Stimulated activated CD8-positive, alpha-beta memory T cell treated with anti-CD3 and anti-CD28 coated beads, Interleukin-4, amount 100 ng/mL, for 24 hours (primary cell): ENCODE measurements at places on chromosomes 1 and 21.

DNA sequence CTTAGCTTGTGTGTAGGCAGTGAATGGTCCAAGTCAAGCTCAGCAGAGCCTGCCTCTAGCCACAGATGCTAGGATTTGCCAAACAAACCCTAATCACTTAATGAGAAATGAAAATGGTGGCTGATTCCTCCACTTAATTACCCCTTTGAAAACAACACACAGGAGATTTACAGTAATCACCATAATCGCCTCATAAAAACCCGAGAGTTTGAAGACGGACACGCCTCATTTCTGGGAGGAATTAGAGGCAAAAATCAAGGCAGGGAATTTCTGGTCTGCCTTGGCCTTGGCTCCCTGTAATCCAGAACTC lies 16.3 kb upstream of the FOXE3 start:
- DNase-seq, result no peak

GRCh38 chr21:34667761-34668160 lies 1.0 kb upstream of the CLIC6 start:
- DNase-seq, result no peak

- peak; percentile 15 for DNase-seq
Observed at GRCh38 chr1:183956559-183957188, 80.9 kb downstream of the COLGALT2 start.

GRCh38 chr21:45787371-45787770 lies 143.8 kb downstream of the PCBP3 start:
- no peak for DNase-seq

DNA sequence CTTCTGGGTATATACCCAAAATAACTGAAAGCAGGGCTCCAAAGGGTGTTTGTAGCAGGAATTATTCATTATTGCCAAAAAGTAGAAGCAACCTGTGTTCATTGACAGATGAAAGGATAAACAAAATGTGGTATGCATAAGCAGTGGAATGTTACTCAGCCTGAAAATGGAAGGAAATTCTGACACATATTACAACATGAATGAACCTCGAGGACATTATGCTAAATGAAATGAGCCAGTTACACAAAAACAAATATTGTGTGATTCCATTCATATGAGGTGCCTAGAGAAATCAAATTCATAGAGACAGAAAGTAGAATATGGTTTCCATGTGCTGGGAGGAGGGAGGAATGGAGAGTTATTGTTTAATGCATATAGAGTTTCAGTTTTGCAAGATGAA lies 86.3 kb upstream of the ARTN start:
- no peak for DNase-seq

GRCh38 chr1:90074970-90075391 lies 80.1 kb downstream of the ZNF326 start:
- no peak for DNase-seq

DNA sequence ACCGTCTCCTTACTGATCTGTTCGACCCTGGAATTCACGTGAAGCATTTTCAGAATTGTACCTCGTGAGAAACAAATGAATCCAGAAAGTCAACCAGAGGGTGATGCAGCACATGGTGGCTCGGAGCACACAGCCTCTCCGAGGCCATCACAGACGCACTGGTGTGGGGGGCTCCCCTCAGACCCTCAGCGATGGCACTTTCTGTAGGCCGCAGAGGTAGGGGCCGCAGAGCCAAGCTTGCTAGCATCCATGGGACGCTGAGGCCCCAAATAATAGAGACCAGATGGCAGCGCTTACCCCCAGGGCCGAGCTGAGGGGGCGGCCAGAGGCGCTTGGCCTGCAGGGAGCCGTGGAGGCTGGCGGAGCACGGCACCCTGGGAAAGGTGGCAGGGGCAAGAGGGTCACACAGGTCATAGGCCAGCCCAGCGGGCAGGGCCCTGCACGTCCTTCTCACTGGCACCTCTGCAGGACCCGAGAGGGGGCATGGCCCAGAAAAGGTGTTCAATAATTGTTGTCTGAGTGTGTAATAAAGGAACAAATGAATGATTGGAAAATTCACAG lies 28.1 kb upstream of the COL6A2 start:
- no peak for DNase-seq

- DNase-seq, result no peak
Observed at GRCh38 chr1:115302390-115302961, 35.6 kb downstream of the NGF start.

GRCh38 chr1:42334240-42335049 lies 590 bp downstream of the FOXJ3 start:
- peak; percentile 7 for DNase-seq

DNA sequence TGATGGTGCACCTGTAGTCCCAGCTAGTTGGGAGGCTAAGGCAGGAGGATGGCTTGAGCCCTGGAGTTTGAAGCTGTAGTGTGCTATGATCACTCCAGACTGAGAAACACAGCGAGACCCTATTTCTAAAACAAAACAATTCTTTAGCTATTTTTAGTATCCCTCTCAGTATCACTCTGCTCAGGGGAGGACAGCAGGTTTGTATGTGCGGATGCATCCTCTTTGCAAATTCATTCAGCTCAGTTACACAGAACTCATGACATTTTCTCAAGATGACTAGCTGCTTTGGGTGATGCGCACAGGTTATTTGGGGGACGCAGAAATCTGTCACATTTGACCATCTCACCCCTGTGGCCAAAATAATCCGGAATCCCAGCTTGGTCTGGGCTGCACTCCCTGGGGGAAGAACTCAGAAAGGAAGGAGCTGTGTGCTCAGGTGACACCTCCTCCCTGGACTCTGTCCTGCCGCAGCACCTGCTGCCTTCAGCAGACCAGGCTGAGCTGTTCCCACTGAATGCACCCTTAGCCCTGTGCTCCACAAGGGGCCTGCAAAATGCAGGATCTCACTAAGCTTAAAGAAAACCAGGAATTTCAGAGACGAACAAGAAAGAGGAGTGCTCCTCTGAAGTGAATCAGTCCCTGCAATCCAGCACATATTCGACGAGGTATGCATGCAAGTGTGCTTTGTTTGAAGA lies 89.5 kb upstream of the PGBD5 start:
- DNase-seq, result no peak

DNA sequence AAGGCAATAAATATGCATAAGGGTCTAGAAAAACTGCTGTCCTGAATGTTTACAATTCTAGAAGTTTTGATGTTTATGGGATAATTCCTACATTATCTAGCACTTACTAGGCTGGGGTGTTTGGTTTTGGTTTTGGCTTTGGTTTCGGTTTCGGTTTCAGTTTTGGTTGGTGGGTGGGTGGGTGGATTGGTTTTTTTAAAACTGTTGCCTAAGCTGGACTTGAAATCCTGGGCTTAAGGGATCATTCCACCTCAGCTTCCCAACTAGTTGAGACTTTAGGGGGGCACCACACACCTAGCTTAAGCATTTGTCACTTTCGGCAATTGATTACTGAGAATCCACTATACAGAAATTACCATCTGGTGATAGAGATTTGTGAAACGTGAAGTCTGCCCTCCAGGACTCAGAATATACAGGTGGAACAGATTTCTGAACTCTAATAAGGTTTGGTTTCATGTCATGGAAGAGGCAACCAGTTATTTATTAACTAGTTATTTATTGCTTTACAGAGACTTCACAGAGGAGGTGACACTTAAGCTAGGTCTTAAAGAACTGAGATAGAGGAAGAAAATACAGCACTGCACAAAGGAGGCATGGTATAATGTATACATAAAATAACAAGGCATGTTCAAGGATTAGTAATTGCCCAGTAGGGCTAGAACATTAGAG lies 69.6 kb downstream of the PIK3R3 start:
- no peak for DNase-seq

DNA sequence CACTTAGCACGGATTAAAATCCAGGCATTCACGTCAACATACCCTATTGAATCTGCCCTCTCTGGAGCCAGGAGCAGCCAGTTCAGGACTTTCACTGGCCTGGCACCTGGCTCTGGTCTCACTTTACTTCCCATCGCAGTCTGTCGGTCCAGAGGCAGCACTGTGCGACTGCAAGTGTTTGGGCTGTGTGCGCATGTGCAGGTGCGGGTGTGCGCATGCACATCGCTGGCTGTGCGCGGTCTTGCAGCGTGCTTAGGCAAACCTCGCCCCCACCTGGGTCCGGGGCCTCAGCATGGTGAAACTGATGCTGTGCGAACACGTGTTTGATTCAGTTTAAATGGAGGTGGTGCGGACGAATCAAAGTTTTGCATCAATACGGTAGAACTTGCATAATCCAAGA lies 38.0 kb downstream of the ATF3 start:
- no peak for DNase-seq
